ENCODE measurements at places on chromosomes 3 and 15. TPM values are rescaled to one million over a fixed set of nuclear protein-coding genes. Genes with fewer than 3 reads are reported as not detected.

GRCh38 chr3:29168081-29168480 is 112.8 kb upstream of the RBMS3 start:
- DNase-seq = no peak

GRCh38 chr3:155015776-155016436 is 64.2 kb upstream of the MME start:
- no peak for DNase-seq

DNA sequence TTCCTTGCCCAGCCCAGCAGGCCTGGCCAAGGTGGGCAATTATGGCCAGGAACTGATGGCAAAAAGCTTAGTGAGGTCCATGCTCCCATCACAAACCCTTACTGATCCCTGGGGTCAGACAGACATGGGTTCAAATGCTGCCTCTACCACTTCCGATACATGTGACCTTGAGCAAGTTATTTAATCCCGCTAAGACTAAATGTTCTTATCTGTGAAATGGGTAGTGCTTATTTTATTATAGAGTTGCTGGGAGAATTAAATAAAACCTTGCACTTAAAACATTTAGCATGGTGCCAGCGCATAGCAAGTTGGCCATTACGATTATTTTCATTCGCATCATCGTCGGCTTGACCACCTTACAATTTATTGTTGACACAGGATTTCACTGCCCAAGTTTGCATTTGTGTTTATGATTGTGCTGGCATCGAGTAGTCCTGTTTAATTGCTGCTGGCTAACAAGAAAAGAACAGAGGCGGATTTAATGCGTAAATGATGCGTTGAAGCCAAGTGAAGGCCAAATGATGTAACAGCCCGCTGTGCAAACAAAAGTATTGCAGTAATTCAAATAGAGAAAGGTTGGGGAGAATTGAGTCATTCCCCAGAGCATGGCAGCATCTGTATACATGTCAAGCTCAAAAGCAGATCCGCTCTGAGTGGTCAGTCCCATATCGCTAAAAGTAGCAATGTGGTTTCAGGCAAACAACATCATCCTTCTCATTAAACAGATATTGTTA is 7.3 kb upstream of the FURIN start:
- no peak for DNase-seq

GRCh38 chr3:55701997-55702396 is 214.9 kb upstream of the WNT5A start:
- DNase-seq = no peak

GRCh38 chr3:9916734-9917680 is at the start of gene IL17RC:
Gene IL17RC (plus strand): TSS chr3:9917098. CDS start chr3:9917316, 218 bp downstream.
- peak; percentile 94 for DNase-seq

- no peak for DNase-seq
Observed at GRCh38 chr15:66993090-66993489, 72.3 kb upstream of the SMAD3 start.

DNA sequence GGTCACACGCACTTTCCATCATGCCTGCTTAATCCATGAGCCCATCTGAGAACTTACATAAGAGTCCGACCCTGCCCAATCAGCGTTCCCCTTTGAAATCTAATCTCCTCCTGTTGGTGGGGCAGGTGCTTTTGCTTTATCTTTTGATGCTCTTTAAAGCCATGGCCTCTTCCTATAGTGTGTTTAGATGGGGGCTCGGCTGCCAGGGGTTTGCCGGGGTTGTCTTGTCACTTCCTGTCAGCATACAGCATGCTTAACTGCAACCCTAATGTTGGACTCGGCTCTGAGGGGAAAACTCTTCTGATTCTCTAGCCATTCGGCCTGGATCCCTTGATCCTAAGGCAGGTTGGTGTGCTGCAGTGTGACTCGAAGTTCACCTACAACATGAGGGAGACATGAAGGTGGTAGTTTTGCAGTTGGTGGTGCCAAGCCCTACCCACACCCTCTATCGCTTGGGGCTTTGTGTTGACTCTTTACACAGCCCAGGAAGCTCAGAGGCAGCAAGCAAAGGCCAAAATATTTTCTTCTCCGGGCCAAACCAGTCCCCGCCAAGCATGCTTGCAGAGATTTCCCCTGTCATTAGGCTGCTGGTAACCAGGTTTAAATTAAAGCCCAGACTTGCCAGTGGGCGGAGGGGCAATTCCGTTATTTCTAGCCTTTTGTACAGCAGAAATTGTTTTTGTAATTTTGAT is 218.7 kb downstream of the FEZF2 start:
- no peak for DNase-seq

- no peak for DNase-seq
Observed at GRCh38 chr3:143720381-143720780, 127.9 kb downstream of the SLC9A9 start.

DNA sequence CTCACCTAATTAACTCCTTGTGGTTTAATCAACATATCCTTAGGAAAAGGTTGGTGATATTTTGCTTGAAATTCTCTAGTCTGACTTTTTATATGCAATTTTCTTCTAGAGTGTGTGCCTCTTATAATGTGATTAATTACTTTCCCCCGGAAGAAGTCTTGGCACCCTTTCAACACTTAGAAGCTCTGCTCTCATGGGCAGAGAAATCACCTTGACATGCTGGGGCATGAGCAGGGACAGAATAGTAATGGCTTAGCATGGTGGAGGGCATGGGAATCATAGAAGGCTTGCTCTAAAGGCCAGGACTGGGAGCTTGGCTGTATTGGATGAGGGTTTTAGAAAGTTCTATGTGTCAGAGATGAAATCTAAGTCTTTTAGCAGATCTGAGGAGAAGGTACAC is 293.5 kb downstream of the AGBL1 start:
- no peak for DNase-seq

DNA sequence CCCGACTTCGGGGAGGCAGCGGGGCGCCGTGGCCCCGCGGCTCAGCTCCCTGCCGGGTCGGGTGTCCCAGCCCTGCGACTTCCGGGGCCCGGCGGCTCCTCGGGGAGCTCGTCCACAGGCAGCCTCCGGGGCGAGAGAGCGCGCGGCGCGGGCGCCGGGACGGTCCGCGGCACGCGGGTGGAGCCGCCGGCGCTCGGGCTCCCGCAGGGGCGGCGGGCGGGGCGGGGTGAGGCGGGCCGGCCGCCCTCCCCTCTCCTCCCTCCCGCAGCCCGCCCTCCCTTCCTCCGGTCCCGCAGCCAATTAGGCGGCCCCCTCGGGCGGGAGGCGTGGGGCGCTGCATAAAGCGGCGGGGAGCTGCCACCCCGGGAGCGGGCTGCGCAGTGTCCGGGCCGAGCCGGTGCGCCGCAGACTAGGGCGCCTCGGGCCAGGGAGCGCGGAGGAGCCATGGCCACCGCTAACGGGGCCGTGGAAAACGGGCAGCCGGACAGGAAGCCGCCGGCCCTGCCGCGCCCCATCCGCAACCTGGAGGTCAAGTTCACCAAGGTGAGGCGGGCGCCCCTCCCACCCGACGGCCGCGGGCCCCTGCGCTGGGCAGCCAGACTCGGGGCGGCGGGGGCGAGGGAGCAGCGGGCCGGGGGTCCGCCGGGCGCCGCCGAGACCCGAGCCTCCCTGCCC is at the start of gene ALDH1A3:
ALDH1A3 (plus strand) TSS at position 368 of the 675 bp plus-strand sequence; CDS start at position 445, 77 bp downstream.
- DNase-seq = no peak

- no peak for DNase-seq
Observed at GRCh38 chr3:29705906-29706844, 425.3 kb downstream of the RBMS3 start.

DNA sequence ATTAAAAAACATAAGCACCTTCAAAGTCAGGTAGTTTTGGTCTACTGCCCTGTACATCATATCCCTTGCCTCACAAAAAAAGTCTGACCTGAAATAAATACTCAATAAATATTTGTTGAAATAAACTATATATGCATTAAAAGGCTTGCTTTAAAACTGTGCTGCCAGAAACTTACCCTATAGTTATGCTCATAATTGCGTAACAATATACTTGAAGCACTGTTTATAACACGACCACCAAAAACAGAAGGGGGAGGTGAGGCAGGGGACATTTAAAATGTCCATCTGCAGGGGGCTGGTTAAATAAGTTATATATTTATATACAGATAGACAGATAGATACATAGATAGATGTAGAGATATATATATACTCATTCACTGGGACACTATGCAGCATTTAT is 549.5 kb downstream of the MAGI1 start:
- no peak for DNase-seq

GRCh38 chr3:60916546-60916945 is 334.7 kb downstream of the FHIT start:
- no peak for DNase-seq

DNA sequence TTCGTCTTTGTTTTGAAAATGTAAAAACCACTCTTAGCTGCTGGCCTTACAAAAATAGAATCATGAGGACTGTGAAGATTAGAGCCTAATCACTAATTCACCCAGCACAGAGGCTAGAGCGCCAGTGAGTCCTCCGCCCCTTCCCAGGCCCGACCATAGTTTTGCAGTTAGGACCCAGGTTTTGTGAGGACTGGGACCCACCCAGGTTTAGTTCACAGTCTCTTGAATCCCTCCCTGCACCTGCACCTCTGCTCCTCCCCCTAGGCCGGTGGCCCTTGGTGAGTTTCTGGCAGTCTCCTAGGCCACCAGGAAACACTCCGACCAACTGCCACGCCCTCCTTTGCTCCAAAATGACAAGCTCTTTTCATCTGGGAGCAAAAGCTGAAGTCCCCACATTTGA is 136.0 kb upstream of the CCDC54 start:
- DNase-seq = peak; percentile 59

GRCh38 chr3:64650715-64651114 is 37.1 kb downstream of the ADAMTS9 start:
- no peak for DNase-seq

GRCh38 chr15:68816795-68817303 is 3.8 kb downstream of the ANP32A start:
- DNase-seq = peak; percentile 83

DNA sequence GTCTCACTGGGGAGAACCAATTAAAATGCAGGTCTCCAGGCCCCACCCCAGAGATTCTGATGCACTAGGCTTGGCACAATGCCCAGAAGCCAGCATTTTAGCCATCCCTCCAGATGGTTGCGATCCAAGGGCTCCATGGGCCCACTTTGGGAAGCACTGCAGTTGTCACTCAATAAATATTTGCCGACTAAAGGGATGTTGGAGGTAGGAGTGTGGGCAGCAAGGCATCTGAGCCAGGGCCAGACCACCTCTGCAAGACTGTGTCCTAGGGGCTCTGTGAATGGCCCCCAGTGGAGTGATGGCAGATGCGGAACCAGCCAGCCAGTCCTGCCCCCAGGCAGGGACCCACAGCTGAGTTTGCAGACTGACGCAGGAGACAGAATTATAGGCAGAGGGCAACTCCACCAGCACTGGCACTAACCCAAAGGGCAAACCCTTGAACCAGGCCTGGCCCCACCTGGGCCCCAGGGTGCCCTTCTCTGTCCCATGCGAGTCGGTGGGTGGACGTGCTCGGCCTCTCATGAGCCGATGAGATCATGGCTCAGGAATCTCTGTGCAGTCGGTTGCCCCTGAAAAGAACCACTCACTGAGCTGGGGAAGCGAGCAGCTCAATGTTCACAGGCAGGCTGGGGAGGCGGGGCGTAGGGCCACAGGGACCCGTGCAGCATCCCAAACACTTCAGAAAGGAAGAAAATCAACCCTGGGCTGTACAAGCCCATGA is 49.7 kb downstream of the SEMA5B start:
- peak; percentile 88 for DNase-seq

DNA sequence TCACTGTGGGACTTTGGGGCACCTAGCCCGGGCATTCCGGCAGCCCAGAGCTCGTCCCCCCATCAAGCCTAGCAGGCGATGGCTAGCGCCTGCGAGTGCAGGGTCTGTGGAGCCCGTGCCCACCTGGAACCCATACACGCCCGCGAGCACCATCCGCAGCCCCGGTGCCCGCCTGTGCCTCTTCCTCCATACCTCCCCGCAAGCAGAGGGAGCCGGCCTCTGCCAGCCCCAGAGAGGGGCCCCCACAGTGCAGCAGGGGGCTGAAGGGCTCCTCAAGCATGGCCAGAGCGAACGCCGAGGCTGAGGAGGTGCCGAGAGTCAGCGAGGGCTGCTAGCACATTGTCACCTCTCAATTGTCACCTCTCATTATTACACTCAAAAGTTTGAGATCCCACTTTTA is 167.8 kb upstream of the EPHA6 start:
- DNase-seq = no peak

DNA sequence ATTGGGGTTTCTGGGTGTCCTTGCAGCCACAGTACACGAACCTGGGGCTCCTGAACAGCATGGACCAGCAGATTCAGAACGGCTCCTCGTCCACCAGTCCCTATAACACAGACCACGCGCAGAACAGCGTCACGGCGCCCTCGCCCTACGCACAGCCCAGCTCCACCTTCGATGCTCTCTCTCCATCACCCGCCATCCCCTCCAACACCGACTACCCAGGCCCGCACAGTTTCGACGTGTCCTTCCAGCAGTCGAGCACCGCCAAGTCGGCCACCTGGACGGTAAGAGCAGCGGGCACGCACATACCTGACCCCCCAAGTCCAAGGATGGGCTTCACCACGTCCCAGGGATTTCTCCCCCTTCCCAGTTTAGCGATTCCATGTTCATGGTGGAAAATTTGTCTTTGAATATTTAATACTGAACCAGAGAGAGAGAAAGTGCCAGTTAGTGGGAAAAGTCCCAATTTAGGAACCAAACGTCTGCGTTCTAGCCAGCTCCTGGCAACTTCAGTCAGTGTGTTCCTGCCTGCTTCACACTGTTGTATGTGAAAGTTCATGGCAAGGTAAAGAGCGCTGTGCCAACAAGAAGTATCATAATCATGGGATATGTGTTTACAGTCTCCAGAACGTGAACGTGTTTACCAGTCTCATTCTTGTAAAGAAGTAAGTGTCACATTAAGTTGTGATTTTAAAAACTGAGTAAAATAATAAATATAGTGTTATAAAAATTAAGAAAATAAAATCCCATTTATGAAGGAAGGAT is 177.2 kb downstream of the TP63 start:
- peak; percentile 63 for DNase-seq

GRCh38 chr15:69693059-69693458 is 240.4 kb downstream of the RPLP1 start:
- DNase-seq = no peak

Gene ASB14
- not detected for polyA plus RNA-seq

Gene CCDC66
- 7.9 TPM for polyA plus RNA-seq

Gene KBTBD13
- not detected for polyA plus RNA-seq

Gene DALRD3
- polyA plus RNA-seq = 41.6 TPM

Gene RUBCN
- polyA plus RNA-seq = 4.4 TPM

Gene AGBL1
- polyA plus RNA-seq = not detected

Gene IL12A
- polyA plus RNA-seq = not detected

Gene GOLGA8R
- 0.41 TPM for polyA plus RNA-seq

Gene CTXN2
- 0.15 TPM for polyA plus RNA-seq

Gene MUC20
- polyA plus RNA-seq = 53.3 TPM

Gene CRYGS
- 3.7 TPM for polyA plus RNA-seq

Gene SI
- polyA plus RNA-seq = 0.11 TPM

Gene GABRG3
- not detected for polyA plus RNA-seq

Gene SLC9A9
- 3.7 TPM for polyA plus RNA-seq

Gene NSUN3
- 6.5 TPM for polyA plus RNA-seq

Gene RAB11A
- 216 TPM for polyA plus RNA-seq

Gene PLSCR5
- polyA plus RNA-seq = not detected

Gene CKMT1B
- 9.2 TPM for polyA plus RNA-seq

Gene HYAL2
- polyA plus RNA-seq = 93.2 TPM

Gene TMEM158
- 3.1 TPM for polyA plus RNA-seq
